ENCODE measurements at places on chromosomes 16 and 17.

DNA sequence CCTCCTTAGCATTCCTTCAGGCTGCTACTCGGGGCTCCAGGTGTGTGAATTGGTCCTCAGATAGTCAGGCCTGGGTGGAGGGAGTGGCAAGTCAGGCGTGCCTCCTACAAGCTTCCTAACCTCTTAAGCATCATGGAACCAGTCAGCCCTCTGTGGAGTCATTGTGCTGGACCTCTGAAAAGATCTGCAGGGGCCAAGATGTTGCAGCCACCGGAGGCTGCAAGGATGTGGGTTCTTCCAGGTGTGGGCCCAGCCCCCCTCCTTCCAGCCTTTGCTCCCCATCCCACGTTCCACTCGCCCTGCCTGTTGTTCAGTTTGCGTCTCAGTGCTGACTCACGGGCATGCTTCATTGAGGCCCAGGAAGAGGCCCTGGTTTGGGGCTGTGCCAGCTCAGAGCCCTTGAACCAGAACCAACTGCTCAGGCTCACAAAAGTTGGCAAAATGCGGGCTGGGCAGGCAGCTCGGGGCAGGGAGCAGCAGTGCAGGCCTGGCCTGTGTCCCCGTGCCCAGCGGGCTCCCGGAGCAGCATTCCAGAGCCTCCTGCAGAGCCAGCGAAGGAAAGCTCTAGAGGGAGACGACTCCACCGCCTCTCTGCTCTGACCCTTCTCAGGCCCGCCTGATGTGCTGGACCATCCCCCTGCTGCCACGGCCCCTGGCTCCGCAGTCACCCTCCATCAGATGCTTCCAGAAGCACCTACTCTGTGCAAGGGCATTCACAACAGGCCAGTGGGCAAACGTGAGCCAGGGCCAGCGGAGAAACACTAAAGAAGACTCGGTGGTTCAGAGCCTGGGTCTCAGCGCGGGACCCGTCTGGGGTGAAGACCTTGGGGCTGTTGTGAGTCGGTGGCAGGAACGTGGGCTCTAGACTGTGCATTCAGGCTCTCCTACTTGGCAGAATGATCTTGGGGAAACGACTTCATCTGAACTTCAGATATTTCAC is 7.5 kb downstream of the LDHD start:
- peak; percentile 83 for DNase-seq

- DNase-seq = no peak
Observed at GRCh38 chr17:29016345-29017210, 10.7 kb upstream of the SEZ6 start.

GRCh38 chr16:19657831-19658230 is 60.2 kb downstream of the KNOP1 start:
- DNase-seq = no peak

GRCh38 chr16:84952335-84953189 is 58.8 kb downstream of the ZDHHC7 start:
- peak; percentile 91 for DNase-seq

GRCh38 chr16:85738923-85739715 is 11.8 kb downstream of the C16orf74 start:
- DNase-seq = no peak

DNA sequence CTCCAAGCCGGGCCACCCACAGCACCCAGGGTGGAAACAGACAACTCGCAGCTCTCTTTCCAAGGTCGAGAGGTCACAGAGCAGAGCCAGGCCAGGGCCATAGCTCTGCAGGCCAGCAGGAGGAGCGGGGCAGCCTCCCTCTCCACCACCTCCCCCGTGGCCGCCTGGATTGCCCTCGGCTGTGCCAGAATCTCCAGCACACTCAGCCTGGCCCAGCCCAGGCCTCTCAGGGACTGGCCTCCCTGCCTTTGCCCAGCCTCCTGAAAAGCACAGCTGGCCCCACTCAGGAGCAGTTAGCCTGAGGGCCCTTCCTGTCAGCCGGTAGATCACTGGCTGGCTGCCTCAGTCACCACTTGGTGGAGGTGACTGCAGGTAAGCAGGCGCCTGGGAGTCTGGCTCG is 85.8 kb upstream of the SEC14L1 start:
- no peak for DNase-seq

DNA sequence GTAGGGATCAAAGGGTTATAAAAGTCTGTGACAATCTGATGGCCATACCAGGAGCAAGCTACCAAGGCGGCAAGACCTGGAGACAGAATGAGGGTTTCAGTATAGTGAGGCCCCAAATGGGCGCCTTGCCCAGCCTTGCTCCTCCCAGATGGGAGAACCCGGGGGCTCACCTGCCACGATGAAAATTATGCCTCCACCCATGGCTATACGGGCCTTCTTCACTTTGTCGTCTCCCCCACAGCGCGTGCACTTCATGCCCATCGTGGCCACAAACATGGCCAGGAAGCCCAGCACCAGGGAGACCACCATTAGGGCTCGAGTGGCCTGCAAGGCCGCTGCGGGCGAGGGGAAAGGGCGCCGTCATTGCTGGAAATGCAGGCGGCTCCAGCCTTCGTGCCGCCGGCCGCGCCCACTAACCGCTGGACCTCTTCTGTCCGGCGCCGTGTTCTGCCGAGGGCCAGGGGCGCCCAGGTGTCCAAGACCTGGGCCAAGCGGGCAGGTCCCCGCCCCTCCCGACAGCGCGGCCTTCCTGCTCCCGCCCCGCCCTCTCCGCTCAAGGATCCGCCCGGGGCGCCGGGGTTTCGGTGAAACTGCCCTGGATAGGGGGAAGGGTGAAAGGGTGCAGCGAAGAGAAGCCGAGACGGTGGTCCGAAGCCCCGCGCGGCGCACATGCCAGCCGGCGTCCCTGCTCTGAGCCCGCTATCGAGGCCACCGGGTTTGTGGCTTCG is 1.5 kb downstream of the CLDN7 start:
- DNase-seq = no peak

DNA sequence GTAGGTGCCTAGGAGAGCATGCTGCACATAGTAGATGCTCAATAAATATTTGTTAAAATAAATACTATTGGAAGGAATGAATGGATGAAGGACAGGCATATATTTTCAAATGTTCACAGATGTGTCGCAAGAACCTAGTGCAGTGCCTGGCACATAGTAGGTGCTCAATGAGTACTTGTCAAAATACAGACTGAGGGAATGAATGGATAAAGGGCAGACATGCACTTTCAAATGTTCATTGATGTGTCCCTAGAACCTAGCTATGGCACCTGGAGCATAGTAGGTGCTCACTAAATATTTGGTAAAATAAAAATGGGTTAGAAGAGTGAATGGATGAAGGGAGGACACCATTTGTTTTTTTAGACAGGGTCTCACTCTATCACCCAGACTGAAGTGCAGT is 26.1 kb downstream of the XYLT1 start:
- no peak for DNase-seq

DNA sequence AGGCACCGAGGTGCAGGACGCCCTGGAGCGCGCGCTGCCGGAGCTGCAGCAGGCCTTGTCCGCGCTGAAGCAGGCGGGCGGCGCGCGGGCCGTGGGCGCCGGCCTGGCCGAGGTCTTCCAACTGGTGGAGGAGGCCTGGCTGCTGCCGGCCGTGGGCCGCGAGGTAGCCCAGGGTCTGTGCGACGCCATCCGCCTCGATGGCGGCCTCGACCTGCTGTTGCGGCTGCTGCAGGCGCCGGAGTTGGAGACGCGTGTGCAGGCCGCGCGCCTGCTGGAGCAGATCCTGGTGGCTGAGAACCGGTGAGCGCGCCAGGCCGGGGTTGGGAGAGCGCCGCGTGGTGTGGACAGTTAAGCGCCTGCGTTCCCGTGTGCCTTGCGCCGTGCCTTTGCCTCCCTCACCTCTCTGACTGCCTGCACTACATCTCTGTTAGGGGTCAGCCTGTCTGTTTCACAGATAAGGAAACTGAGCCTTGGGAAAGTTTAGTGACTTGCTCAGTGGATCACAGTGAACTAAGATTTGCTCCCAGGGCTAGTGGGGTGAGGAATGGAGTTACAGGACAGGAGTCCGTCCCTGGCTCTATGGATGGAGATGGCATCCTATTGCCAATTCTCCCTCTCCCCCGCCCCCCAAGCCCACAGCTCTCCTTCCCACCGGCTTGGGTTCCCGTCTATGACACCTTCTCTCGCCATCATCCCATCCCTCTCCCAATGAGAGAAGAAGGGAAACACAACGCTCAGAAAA is 880 bp downstream of the SARM1 start:
- peak; percentile 52 for DNase-seq

DNA sequence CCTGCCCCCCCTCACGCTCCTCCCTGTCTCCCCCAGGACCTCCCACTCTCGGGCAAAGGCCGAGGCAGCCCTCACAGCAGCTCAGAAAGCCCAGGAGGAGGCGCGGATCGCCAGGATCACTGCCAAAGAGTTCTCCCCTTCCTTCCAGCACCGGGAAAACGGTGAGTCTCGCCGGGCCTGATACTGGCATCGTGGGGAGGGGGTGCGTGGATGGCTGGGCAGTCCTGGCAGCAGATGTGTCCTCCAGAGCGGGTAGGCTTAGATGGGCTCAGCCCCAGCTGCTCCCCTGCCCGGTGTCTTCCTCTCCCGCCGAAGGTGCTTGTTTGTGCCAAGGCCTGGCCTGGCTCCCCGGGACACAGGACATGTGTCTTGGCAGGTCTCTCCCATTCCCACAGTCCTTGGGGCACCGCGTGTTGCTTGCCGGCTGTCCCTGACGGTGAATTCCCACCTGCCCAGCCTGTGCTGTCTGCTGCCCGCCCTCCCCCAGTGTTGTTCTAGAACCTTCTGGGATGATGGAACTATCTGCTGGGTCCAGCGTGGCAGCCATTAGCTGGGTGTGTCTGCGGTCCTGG is 81.6 kb downstream of the KLHDC4 start:
- peak; percentile 35 for DNase-seq

DNA sequence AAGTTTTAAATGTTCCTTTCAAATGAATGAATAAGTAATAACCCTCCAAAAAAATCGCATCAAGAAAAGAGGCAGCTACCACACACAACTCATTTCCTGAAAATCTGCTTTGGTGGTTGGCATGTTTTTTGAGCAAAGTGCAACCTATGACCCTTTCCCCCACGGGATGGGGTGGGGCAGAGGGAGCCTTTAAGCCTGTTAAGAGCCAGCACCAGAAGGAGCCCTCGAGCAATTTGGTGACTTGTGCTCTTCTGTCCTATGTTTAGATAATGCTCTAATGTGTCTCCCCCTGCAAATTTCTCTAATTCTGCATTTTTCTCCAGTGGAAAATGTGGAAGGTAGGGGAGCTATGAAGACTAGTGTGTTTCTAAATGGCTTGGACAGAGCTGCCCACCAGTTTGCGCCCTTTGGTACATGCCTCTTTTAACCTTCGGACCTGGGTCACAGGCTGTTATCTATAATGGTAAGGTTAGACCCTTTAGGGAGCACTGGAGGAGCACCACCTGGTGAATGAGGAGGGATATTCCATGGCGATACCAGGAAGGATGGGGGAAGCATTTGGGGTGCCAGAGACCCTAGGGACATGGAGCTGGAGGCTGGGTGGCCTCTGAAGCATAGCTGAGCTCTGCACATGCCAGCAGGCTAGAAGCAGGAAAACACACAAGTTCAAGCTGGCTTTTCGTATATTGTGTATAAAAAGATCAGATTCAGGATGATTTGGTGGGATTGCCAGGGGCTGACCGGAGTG is 1.6 kb downstream of the PYCARD start:
- DNase-seq = no peak

DNA sequence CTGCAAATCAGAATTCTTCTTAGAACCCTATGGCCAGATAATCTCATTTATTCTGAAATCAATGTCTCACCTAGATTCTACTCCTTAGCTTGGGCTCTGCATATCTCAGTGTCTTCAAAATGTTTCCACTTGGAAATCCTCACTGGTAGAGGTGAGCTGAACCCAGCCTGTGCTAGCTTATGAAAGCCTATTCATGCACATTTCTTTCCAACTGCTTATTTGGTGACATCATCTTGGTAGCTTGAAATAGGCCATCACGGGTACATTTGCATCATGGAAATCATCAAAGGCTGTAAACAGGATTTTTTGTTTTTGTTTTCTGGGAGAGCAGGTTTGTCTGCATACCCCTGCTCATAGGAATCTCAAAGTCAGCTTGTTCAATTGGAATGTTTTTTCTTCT is 130.8 kb downstream of the KCNJ18 start:
- DNase-seq = no peak

GRCh38 chr16:53048139-53048915 is 4.4 kb downstream of the CHD9NB start:
- DNase-seq = no peak

DNA sequence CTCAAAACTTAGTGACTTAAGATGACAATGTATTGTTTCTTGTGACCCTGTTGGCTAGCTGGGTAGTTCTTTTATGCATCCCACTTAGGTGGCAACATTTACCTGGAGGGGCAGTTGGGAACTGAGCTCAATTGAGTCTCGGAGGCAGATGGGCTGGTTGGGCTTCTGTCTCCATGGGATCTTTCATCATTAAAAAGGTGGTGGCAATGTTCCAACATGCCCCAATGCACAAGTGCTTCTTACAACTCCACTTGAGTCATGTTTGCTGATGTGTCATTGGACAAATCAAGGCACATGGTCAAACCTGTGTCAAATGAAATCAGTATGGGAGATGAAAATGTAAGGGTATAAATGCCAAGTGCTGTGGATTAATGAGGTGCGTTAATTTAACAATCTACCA is 11.7 kb upstream of the HS3ST3B1 start:
- no peak for DNase-seq

GRCh38 chr17:72305472-72305871 is 184.7 kb downstream of the SOX9 start:
- no peak for DNase-seq

Data from Ammon's horn (tissue), 1 donor.